CD8-positive, alpha-beta memory T cell (primary cell): ENCODE measurements at places on chromosomes 4 and X.

- DNase-seq, result no peak
Observed at GRCh38 chrX:18676470-18676869, 4.6 kb upstream of the RS1 start.

GRCh38 chrX:47187106-47187677, 6.4 kb upstream of the UBA1 start:
- no peak for DNase-seq

- DNase-seq, result no peak
Observed at GRCh38 chrX:29478336-29479069, 736.9 kb upstream of the MAGEB2 start.

DNA sequence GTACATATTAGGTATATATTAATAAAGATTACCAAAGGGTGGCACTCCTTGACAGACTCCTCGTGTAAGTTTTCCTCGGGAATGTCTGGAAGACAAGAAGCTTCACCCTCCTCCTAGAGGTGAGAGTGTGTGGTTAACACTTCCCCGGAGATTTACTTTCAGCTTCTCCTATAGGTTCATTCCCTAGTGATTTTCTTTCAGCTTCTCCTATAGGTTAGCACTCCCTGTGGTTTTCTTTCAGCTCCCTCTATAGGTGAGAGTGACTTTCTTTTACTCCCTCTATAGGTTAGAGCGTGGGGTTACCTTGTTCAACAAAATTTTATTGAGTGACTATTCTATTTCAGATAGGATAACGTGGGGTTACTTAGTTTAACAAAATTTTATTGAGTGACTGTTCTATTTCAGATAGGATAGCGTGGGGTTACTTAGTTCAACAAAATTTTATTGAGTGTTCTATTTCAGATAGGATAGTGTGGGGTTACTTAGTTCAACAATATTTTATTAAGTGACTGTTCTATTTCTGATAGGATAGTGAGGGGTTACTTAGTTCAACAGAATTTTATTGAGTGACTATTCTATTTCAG, 106.0 kb upstream of the PLAC1 start:
- DNase-seq, result no peak

DNA sequence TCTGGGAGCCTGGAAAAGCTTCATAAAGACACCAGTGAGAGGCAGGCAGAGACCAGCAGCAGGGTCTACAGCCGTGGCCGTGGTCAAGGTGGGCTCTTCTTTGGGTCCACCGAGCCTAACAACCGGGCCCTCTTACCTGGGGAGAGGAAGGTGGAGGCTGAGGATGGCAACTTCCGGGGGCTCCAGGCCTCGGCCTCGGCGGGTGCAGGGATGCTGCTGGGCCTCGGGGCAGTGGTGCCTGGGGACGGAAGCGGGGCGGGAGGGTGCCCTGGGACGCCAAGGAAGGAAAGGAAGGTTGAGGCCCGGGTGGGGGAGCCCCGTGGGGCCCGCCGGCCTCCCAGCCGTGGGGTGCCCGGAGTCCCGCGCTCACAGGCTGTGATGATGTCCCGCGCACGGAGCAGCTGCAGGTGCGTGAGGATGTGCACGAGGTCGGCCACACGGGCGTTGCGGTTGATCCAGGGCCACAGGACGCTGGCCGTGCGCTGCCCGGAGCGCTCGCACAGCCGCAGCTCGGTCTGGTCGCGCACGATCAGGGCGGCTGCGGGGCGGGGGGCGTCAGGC, 561 bp downstream of the IRAK1 start:
- DNase-seq, result no peak

DNA sequence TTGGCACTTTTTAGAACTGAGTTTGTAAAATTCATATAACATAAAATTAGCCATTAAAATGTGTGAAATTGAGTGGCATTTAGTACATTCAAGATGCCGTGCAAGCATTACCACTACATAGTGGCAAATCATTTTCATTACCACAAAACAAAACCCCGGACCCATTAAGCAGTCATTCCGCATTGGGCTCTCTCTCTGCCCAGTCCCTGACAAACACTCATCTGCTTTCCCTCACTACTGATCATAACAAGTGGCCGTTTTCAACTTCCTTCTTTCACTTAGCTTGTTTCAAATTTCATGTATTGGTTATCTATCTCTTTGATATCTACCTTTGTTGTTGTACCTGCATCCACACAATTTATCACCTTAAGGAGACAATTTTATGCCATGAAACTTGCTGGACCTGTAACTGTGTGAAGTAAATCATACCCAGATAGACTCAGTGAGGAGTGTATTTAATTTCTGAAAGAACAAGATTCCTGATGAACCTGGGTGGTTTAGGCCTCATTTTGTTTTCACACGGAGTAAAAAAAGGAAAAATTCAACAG, 202.1 kb downstream of the OR13H1 start:
- DNase-seq, result no peak

DNA sequence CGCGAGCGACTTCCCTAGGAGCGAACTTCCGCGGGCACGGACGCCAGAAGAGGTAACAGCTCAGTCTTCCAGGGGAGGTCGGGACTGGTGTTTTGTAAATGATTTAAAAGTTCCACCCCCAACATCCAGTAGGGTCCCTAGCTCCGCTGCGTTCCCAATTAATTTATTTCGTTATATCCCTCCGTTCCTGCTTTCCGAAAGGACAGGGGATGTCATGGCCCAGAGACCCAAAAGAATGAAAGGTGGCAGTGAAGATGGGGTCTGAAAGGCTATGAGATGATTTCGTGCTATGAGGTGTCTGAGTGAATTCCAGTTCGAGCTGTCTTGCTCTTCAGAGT, 373 bp upstream of the SMIM43 start:
- DNase-seq, result no peak

- DNase-seq, result no peak
Observed at GRCh38 chr4:165481053-165481835, 102.4 kb downstream of the CPE start.

- no peak for DNase-seq
Observed at GRCh38 chr4:4858527-4859324, 739 bp upstream of the MSX1 start.

DNA sequence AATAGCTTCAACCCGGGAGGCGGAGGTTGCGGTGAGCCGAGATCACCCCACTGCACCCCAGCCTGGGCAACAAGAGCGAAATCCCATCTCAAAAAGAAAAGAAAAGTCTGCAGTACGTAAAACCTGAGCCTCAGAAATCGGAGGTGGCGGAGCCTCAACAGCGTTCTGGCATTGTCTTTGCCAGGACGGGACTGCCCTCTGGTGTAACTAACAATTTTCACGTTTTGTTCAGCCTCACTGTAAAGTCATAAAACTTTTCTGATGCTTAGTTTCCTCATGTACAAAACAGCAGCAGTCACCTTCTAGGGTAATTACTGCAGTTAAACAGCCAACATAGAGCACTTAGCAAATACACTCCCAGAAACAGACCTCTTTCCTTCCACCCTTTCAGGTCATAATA, 121.7 kb downstream of the RBM47 start:
- DNase-seq, result no peak

DNA sequence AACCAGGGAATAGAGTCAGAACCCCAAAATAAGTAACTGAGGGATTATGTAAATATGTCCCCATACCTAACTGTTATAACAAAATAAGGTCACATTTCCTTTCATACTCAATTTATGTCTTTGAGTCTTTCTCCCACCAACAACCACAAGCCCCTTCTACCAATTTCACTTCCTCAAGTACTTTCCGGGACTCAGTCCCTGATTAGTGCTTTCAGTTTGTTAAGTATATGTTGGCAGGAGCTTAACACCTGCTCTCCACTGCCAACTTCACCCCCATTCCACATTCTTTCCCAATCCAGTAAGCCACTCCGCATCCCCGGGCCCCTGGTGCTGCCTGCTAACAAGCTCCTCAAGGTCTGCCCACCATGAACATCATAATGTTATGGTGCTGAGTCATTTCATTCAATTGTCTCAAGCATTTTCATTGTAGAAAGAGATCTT, 71.3 kb upstream of the SPRY1 start:
- DNase-seq, result no peak

DNA sequence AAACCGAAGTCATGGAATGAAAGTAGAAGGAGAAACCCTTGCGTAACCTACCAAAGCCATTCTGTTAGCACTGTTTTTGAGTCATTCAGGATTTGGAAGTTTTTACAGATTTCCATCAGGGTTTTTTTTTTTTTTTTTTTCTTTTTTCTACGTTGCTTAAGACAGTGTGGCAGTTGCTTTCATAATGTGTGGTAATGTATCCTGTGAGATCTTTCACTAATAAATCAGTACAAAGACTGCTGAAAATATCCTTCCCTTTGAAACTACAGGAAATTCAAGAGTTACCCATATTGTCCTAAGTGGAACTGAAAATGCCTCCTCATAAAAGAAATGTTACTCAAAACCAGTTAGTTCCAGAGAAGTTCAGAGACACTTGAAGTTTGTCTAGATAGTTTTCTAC, 137.8 kb downstream of the RAPGEF2 start:
- no peak for DNase-seq

DNA sequence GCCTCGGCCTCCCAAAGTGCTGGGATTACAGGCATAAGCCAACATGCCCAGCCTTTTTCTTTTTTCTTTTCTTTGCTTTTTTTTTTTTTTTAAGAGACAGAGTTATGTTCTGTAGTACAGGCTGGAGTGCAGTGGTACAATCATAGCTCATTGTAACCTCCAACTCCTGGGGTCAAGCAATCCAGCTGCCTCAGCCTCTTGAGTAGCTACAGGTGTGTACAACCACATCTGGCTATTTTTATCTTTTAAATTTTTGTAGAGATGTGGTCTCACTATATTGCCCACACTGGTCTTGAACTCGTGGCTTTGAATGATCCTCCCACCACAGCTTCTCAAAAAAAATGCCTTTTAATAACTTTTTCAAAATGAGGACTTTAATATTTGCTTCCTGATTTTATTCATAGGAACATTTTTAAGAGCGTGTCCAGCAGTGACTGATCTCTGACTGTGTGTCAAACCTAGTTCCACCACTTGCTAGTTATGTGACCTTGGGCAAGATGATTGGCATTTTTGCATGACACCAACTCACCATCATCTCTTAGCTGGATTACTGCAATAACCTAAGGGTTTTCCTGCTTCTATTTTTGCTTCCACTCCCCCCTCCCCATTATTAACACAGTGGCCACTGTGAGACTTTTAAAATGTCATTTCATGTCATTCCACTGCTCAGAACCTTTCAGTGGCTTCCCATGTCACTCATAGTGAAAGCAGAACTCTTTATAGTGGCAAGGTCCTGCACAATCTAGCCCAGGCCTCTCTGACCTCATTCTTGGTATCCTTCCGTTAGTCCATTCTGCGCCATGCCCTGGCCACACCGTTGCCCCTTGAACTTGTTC, 4.5 kb upstream of the TNIP3 start:
- no peak for DNase-seq

GRCh38 chr4:112842513-112842912, 205.6 kb downstream of the LARP7 start:
- DNase-seq, result no peak

DNA sequence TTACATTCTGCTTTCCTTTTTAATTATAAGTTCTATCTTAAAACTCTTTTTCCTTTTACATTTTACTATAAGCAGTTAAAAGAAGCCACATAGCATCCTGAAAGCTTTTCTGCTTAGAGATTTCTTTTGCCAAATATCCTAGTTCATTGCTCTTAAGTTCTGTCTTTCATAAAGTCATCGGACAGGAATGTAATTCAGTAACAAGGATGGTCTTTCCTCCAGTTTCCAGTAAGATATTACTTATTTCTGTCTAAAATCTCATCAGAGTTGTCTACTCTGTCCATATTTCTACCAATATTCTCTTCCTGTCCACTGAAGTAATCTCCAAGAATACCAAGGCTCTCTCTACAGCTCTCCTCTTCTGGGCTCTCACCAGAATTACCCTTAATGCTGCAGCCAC, 37.5 kb upstream of the ADH1C start:
- DNase-seq, result no peak

DNA sequence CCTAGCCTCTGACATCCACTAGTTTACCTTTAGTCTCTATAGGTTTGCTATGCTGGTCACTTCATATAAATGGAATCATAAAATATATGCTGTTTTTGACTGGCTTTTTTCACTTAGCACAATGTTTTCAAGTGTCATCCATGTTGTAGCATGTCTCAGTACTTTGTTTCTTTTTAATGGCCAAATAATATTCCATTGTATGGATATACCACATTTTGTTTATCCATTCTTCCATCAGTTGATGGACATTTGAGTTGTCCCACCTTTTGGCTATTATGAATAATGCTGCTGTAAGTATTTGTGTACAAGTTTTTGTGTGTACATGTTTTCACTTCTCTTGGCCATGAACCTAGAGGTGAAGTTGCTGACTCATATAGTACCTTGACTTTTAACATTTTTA, 75.7 kb downstream of the ZFX start:
- DNase-seq, result no peak

GRCh38 chr4:40749717-40750460, at the start of gene NSUN7:
Gene NSUN7 (plus strand): TSS chr4:40749955. CDS start chr4:40750694, 739 bp downstream.
- no peak for DNase-seq

DNA sequence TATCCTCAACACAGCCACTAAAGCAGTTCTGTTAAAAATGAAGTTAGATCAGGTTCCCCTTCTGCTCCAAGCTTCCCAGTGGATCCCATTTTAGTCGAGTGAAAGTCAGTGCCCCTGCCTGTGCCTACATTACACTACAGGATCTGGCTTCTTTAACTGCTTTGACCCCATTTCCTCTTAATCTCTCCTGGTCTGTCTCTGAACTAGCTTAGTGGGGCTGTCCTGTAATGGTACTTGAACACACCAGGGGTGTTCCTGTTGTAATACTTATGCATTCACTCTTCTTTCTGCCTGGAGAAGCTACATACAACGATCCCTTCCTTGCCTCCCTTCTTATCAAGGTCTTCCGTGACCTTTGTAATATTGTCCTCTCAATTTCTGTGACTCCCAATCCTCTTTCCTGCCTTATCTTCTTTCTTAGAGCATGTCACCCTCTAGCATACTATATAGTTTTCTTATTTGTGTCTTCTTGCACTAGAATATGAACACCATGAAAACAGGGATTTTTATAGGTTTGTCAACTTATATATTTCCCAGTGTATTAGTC, 16.7 kb downstream of the ARSJ start:
- DNase-seq, result no peak

- DNase-seq, result no peak
Observed at GRCh38 chrX:118727686-118728339, 407 bp downstream of the IL13RA1 start.

DNA sequence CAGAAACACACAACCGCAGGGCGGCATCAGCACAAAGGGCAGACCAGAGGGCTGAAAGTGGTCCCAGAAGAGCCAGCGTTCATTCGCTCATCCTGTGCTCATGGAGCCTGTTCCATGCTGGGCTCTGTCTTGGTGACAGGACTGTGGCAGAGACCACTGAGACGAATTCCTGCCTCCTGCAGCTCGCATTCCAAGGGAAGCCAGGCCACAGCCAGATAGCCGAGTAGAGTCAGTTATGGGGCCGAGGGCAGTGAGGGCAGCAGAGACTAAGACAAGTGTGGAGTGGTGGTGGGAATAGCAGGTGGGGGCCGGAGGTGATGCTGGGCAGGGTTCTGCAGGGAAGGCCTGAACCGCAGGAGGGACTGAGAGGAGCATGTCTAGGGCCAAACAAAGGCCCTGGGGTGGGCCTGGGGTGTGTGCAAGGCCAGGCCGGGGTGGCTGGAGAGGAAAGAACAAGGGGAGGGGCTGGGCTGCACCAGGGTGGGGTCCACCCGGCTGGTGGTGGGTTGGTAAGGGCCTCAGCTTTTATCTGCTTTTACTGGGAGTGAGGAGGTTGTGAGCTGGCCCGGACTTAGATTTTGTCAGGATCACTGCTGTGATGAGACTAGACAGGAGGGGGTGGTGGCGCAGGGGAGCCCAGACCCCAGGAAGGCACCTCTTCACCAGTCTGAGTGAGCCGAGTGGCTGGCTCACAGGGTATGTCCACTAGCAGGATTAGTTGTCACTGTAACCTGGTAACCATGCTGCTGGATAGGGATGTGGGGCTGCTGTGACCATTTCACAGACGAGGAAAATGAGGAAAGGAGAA, 6.3 kb downstream of the PSAPL1 start:
- no peak for DNase-seq
